ENCODE measurements at places on chromosomes 1 and 21.

DNA sequence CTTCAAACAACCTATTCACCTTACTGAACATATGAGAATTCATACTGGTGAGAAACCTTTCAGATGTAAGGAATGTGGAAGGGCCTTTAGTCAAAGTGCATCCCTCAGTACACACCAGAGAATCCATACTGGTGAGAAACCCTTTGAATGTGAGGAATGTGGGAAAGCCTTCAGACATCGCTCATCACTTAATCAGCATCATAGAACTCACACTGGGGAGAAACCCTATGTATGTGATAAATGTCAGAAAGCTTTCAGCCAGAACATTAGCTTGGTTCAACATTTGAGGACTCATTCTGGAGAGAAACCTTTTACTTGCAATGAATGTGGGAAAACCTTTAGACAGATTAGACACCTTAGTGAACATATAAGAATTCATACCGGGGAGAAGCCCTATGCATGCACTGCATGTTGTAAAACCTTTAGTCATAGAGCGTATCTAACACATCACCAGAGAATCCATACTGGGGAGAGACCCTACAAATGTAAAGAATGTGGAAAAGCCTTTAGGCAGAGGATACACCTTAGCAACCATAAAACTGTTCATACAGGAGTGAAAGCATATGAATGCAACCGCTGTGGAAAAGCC lies 13.2 kb upstream of the EXO5 start:
- DNase-seq = peak; percentile 17

DNA sequence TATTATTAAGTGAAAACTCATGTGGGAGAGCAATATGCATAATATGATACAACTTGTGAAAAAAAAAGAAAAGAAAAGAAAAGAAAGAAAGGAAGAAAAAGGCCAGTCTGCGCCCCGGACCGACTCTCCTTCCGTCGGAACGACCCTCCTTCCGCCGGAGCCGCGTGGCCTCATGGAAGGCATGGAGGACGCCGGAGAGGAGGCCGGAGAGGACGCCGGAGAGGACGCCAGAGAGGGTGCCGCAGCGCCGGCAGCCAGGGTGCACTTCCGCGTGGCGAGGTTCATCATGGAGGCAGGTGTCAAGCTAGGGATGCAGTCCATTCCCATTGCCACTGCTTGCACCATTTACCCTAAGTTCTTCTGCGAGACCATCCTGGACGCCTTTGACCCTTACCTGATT lies 185.9 kb downstream of the NR5A2 start:
- no peak for DNase-seq

- no peak for DNase-seq
Observed at GRCh38 chr1:41387667-41388091, 26.4 kb downstream of the FOXO6 start.

GRCh38 chr1:177833631-177834030 lies 136.2 kb downstream of the SEC16B start:
- DNase-seq = no peak

GRCh38 chr21:14762327-14762726 lies 216.2 kb upstream of the SAMSN1 start:
- no peak for DNase-seq

DNA sequence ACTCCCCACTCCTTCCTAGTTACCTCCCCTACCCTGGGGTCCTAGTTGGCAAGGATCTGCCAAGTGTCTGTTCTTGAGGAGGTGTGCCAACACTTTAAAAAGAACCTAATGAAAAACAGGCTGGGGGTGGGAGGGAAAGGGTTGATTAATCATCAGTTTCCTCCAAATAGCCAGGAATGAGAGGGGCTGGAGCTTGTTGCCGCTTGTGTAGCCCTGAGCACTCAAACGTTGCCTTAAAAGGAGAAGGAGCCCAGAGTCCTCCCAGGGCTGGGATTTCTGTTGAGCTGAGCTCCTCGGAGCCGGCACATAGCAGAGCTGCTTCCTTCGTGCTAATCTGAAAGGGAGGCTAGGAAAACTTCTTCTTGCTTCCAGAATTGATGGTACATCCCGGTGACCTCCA lies 15.9 kb downstream of the SHISA4 start:
- no peak for DNase-seq

GRCh38 chr1:234499943-234500245 lies 20.9 kb upstream of the TARBP1 start:
- DNase-seq = no peak
